ENCODE measurements at places on chromosomes 7 and 10.

GRCh38 chr7:17913250-17913649 is 27.0 kb downstream of the SNX13 start:
- no peak for DNase-seq

GRCh38 chr7:80105701-80106408 is 28.8 kb upstream of the GNAI1 start:
- no peak for DNase-seq

- DNase-seq, result no peak
These were observed 226.5 kb downstream of the RPS24 start for GRCh38 chr10:78260141-78260540.

- DNase-seq, result no peak
These were observed 309.8 kb downstream of the ADK start for GRCh38 chr10:74460812-74461211.

GRCh38 chr7:107528461-107528860 is 35.3 kb downstream of the COG5 start:
- DNase-seq, result no peak

- DNase-seq, result no peak
These were observed 283.1 kb upstream of the KAT6B start for GRCh38 chr10:74543276-74543675.

- DNase-seq, result no peak
These were observed 656.5 kb upstream of the COBL start for GRCh38 chr7:51973071-51973470.

DNA sequence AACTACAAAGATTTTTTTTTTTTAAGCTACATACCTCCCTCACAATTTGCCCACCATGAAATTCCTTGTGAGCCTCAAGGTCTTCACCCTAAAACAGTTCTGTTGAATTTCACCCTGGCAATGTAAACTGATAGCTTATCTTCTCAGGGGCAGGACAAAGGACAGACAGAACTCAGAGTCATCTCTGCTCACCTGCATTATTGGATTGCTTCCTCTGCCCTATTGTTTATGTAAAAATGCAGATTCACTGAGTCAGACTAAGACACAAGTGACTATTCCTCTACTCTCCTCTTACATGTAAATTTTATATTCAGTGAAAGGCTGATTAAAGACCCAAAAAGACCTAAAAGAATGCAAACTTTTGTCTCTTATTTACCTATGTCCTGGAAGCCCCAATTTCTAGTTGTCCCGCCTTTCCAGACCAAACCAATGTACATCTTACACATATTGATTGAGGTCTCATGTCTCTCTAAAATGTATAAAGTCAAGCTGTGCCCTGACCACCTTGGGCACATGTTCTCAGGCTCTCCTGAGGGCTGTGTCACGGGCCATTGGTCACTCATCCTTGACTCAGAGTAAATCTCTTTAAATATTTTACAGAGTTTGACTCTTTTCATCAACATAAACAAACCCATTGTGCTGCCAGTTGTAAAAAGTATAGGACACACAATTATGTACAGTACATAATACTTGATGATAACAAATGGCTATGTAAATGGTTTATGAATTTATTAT is 440.2 kb downstream of the HTR7 start:
- no peak for DNase-seq

DNA sequence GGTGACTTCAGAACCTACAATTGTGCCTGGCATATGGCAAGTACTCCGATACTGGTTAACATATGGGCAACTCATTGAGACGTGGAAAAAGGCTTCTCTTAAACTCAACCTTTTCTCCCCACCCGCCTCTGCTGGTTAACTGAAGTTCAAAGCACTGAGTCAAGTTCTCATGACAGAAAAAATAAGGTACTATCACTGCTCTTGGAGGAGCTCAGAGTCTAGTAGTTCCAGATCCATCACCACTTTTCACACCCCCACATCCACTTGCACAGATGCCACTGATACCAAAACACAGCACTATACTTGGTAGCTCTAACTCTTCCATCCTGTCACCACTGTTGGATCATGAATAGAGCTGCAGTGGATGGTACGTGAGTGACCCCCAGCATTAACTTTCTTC is 36.2 kb downstream of the CCDC6 start:
- no peak for DNase-seq

DNA sequence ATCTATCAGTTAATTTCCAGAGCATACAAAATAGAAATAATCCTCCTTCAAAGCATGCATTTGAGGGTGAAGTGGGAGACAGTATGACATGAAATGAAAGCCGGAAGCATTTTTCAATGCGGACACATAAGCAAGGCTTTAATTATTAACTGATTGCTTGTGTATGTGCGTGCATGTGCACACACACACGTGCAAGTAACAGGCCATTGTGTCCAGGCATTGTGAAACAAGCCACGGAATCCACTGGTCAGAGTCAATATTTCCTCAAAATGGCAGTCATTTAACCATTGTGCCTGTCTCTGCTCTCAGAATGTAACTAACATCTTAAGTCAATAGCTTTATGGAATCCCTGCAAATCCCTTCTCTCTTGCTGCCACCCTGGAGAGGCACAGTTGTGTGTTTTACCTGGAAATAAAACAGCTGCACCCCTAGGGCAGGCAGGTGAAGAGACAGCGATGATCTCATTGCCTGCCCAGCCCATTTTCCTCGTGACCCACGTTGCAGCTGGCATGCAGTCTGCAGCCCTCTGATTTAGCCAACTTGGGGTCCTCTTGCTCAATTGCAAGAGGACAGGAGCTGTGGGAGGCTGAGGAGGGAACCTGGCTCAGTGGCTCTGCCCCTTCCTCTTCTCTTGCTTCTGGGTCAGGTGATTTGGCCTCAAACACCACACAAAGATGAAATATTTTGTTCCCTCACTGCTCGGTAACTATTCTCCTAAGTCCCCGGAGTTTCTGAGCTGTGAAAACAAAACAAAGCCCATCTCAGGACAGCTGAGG is 500.9 kb upstream of the ZMIZ1 start:
- no peak for DNase-seq

- no peak for DNase-seq
These were observed 731.1 kb upstream of the C7orf33 start for GRCh38 chr7:147859486-147859885.

GRCh38 chr10:52437205-52437646 is 123.1 kb downstream of the DKK1 start:
- no peak for DNase-seq

DNA sequence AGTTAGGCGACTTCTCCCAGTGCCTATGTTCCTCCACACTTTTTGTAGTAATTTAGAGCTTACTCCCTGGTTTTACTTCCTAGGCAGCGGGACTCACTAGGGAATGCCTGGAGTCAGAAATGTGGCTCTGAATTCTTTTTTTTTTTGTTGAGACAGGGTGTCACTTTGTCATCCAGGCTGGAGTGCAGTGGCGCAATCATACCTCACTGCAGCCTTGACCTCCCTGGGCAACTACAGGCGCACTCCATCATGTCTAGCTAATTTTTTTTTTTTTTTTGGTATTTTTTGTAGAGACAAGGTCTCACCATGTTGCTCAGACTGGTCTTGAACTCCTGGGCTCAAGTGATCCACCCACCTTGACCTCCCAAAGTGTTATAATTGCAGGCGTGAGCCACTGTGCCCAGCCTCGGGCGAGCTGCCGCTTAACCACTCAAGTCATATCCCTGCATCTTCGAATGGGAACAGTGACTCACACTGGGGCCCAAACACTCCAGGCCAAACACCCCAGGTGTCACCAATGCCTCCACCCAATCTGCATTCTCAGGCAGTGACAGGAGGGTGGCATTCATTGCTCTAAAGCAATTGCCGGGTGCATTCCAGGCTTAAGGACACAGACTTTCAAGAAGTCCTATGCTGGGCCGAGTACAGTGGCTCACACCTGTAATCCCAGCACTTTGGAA is 19.6 kb downstream of the RGS10 start:
- DNase-seq, result no peak

DNA sequence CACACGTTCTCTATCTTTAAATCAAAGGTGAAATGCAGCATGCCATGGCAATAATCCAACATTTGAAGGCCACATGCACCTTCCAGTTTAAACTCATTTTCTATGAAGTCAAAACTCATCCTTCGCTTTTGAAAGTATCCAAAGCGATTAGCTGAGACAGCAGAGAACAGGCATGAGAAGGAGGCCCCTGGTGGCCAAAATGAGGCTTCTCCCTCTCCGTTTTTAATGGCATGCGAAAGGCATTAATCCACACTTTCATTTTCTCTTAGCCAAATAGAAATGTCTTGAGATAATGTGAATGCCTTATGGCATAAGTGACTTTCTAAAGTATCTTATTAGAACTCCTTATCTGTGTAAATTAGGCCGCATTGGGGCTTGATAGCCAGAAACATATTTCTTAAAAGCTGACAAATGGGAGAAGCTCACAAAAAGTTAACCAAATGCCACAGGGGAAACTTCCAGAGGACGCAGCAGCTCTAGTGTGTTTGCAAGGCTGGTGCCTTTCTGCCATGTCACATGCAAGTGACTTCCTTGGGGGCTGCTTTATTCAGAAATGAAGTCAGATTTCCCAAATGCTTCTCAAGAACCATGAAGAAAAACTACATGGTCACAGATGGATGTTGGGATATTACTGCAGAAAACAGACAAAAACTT is 1189.6 kb downstream of the SORCS1 start:
- DNase-seq, result no peak

GRCh38 chr7:95686109-95686508 is 86.2 kb upstream of the DYNC1I1 start:
- DNase-seq, result no peak

DNA sequence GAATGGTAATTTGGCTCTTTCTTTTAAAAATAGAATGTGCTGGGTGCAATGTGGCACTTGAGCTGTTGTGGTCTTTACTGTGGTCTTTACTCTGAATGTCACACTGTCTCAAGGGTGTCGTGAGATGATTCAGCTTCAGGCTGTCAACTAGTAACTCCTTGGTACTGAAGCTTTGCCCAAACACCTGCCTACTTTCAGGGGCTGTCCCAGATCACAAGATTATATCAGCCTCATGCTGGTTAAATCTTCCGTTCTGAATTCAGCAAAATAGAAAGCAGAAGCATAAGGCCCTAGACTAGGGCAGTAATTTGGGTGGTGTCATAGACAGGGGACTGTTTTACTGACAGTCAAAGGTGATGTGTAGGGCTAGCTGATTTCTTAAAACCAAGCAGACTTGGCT is 110.9 kb downstream of the BAMBI start:
- no peak for DNase-seq

DNA sequence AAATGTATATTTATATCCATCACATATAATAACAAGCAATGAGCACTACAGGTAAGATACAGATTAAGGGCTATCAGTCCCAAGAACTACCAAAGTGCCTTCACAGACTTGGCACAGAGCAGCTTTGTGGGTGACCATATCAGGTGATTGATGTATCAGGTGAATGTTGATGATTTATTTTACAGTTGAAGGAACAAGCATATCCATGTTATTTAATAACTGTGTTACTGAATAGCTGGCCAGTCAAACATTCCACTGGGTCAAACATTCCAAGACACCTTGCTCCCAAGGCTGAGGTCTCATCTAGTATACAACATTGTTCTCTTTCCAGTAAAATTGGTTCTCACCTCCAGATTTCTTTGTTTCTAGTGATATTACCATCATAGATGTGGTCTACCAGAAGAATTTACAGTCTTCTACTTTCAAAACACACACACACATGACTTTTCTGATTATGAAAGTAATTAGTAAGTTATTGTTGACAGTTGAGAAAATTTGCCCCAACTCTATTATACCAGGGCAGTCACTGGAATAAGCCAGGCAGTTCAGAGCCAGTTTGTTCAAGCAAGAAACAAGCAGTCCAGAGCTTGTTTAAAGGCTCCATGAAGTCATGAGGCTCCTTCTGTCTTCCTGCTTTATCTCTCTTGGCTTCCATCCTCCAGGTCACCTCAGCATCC is 68.2 kb downstream of the ELAPOR2 start:
- DNase-seq, result no peak

- DNase-seq, result no peak
These were observed 103.1 kb upstream of the PCBD1 start for GRCh38 chr10:70991140-70992124.

DNA sequence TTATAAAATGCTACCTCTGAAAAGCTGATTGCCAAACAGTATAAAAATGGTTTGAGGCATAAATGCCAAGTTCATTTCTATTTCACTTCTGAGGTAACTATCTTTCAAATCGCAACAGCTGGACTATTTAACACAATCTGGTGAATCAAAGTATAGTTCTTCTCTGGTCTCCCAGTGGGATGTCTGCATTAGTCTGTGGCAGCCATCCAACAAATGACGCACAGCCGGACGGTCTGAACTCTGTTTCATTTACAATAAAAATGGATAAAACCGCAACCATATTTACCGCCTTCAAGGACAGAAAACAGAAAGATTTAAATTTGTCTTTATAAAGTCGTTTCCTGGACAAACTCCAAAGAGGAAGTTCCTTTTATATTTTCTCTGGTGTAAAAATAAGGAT is 41.9 kb downstream of the ENO4 start:
- no peak for DNase-seq

- DNase-seq, result no peak
These were observed 203.8 kb downstream of the CCDC3 start for GRCh38 chr10:12797471-12798262.

- DNase-seq, result no peak
These were observed 15.4 kb downstream of the TSPAN15 start for GRCh38 chr10:69466689-69467088.

DNA sequence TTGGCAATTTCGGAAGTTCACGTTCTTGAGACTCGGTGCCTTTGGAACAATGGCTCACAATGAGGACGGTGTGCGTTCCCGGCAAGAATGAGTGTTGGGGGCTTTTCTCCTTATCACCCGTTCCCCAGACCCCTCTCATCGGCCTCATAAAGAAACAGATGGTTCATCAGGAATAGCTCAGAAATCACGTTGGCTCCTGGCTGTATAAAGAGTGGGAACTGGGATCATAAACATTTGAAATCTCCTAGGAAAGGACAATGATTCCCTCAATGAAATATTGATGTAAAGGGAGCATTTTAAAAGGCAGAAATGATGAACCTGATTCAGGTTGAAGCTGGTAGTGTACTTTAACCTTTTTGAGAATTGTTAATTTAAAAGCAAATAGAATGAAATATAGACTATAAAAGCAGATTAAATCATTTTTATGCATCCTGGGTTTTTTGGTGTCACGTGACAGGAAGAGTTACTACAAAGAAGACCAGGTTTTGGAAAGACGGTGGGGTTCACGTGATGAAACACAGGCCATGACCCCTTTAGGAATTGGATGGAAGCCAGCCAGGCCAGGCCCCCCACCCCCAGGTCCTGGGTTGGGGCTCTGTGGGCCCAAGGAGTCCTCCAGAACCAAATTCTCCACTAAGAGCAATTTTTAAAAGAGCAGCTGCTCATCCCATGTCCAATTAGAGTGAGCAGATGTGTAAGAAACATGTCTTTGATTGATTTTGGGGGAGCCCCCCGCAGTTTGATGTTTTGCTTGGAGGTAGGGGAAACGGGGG is 63.0 kb downstream of the CUX1 start:
- no peak for DNase-seq

GRCh38 chr10:17247210-17247609 is 19.2 kb downstream of the VIM start:
- DNase-seq, result no peak

GRCh38 chr10:117533507-117534281 is 8.9 kb upstream of the EMX2 start:
- no peak for DNase-seq

DNA sequence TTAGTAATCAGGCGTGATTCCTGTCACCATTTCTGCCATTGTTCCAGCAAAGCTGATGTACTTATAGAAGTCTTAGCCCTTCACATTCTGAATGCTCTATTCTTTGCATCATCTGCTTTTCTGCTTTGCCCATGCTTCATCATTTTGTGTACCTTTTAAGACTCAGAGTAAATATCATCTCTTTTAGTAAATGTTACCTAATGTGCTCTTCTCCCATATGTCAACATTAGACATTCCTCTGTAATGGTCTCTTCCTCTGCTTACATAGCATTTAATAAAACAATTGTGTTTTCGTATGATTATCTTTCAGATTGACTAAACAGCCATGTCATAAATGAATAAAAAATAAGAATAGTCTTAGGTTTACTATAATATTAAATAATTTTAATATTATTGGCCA is 719.6 kb upstream of the GRM3 start:
- DNase-seq, result no peak
